ENCODE measurements at places on chromosomes 5 and 9.

DNA sequence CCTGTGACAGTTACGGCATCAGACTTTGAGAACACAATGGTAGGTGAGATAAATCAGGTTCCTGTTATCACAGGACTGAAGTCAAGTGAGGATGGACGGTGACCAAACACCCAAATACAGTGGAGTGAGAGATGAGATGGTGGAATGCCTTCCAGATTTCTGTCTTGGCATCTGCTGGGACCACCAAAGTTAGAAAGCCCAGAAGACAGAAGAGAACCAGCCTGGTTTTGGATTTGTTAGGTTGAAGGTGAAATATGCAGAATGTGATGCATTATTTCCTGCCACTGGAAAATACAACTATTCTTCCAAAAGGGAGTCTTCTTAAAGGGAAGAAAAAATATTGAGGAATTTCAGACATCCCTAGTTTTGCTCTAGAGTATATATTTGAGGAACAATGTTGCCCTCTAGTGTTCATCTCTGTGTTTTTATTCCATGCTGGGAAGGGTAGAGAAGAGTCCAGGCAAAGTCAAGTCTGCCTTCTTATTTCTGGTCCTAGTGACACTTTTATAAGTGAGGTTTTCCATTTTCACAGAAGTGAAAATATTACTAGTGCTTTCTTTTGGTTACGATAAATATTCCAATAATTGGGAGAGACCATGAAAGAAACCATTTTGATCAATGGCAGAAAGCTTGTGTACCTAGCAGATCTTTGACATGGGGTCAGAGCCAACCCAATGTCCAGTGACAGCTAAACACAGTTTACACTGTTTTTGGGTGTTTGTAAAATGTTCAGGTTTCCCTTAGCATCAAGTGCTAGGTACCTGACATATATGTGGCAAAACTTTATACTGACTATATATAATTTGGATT is 142.3 kb upstream of the ANKH start:
- no peak for DNase-seq

DNA sequence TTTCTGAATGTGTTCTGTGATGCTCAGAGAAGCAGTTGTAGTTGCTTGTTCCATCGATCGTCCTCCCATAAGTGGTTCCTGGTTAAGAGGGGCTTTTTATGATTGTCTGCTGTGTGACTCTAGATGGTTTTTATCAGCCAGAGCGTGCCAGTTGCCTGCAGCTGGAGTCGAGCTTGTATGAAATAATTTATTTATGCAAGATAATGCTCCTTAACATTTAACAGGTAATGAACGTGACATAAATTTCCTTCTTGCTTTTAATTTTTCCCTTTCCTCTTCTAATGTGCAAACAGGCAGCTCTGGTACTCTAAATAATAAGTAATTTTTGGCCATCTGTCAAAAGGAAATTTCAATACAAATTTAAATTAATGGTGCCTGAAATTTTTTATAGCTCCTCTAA is 84.4 kb downstream of the TLE4 start:
- DNase-seq: no peak

DNA sequence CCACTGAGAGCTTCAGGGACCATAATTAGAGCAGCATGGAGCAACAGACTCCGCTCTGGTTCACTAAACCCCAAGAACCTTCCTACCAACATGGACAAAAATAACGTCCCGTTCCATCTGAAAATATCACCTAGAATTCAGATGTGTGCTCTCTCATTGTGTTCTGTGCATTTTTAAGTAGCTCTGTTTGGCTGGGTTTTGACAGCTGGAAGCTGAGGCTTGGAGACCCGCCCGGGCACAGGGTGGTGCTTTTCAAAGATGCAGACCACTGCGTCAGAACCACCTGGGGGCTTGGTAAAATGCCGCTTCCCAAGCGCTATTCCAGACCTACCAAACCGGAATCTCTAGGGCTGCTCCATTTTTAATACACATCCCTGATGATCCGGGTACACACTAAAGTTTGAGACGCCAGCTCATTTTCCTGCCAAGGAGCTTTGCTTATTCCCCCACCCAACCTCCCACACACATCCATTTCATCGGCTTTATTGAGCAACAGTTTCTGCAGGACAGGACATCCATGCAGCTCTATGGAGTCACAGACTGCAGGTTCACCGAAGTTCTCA is 104.8 kb downstream of the GABBR2 start:
- DNase-seq: no peak

- no peak for DNase-seq
Measured at GRCh38 chr9:34990908-34991606, 1.5 kb downstream of the DNAJB5 start.

GRCh38 chr5:77621440-77621839 is 17.1 kb downstream of the OTP start:
- no peak for DNase-seq

GRCh38 chr5:1437876-1438559 is 7.2 kb downstream of the SLC6A3 start:
- no peak for DNase-seq

DNA sequence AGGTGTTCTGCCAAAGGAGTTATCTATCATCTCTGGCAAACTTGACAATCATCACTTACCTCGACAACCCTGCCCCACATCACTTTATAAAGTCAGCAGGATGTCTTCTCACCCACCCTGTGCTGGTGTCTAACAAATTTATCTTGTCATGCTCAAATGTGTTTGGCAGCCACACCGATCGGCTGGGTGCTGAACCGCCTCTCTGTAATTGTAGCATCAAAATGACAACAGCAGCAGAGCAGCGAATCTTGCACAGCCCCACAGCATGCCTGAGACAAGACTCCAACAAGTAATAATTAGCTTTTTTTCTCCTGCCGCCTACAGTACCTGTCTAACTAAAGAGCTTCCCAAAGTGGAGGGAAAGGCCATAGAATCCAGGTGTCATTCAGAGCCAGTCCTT is 176.2 kb downstream of the NR3C1 start:
- DNase-seq: no peak

DNA sequence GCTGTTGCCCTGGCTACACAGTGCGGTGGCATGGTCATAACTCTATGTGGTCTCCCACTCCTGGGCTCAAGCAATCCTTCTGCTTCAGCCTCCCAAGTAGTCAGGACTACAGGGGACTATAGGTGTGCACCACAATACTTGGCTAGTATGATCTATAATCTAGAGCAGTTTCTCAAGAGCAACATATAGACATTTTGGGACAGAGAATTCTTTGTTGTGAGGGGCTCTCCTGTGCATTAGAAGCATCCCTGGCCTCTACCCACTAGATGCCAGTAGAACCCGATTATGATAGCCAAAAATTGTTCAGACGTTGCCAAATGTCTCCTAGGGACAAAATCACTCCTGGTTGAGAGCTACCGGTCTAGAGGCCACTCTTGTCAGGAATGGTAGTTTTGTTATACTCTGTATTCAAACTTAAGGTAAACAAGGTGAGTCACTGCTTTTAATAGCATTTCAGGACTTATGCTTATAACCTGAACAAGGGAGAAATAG is 7.2 kb downstream of the ANKHD1 start:
- no peak for DNase-seq

DNA sequence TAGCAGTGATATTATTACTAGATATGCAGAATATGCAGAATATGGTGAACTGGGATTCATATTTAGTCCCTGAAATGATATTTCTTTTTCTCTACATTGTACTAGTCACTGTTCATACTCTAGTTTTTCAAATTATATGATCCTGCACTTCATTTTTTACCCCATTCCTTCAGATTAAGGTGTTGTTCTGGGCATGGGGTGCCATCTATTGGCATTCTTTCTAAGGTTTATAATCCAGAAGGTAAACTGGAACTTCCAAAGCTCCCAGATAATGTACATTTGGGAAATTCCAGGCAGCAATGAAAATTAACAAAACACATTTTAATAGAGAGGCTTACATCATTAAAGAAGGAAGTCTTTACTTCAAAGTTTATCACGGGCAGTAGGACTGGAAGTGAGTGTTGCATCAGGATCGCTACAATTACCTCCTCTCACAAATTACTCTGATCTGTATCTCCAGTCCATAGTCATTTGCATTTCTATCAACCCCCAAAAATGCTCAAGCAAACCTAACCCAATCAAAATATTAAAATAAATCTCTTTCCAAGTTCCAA is 12.5 kb downstream of the RFX3 start:
- no peak for DNase-seq

DNA sequence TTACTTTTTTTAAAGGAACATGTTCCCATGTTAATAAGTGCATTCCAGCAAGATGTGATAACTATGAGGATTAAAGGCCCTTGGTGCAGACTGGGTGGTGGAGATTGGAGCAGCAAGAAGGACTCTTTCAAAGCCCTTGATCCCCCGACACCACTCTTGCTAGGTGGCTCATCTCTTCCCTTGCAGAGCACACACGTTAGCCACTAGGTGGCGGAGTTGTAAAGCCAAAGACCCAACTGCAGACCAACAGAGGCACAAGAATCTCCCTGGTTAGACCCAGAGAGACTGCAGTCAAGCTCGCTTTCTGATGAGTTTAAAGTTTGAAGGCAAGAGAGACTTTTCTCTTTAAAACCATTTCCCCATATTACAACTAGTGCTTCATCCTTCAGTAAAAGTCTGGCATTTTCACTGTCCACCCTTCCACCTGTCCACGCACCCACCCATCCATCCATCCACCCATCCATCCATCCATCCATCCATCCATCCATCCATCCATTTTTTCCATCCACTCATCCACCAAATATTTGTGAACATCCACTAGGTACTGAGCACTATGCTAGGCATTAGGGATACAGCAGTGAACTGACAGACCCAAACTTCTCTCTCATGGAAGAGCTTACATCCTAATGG is 226.9 kb downstream of the MSX2 start:
- peak; percentile 69 for DNase-seq

GRCh38 chr5:172958331-172959046 is 735 bp upstream of the RPL26L1 start:
- peak; percentile 53 for DNase-seq
